ENCODE measurements at places on chromosomes 4 and X. TPM values are rescaled to one million over a fixed set of nuclear protein-coding genes. Genes with fewer than 3 reads are reported as not detected.

GRCh38 chr4:73599182-73599581, 21.1 kb downstream of the RASSF6 start:
- DNase-seq: no peak

Gene STPG2
- polyA plus RNA-seq: 0.93 TPM

DNA sequence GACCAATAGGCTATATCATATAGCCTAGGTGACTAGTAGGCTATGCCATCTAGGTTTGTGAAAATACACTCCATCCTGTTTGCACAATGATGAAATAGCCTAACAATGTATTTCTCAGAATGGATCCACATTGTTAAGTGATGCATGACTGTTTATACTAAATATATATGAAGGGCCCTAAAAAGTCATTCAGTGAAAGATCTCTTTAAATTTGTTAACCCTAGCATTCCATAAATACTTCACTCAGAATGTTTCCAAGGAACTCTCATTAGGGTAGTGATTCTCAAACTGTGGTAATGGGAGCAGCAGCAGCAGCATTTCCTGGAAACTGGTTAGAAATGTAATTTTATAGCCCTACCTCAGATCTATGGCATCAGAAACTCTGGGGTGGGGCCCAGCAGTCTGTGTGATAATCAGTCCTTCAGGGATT, 74.9 kb downstream of the PRRG1 start:
- no peak for DNase-seq

GRCh38 chrX:126237524-126237923, 71.4 kb upstream of the DCAF12L2 start:
- DNase-seq: no peak

Gene PHF8
- polyA plus RNA-seq: 28.2 TPM

Gene GPRIN3
- 6.6 TPM for polyA plus RNA-seq

DNA sequence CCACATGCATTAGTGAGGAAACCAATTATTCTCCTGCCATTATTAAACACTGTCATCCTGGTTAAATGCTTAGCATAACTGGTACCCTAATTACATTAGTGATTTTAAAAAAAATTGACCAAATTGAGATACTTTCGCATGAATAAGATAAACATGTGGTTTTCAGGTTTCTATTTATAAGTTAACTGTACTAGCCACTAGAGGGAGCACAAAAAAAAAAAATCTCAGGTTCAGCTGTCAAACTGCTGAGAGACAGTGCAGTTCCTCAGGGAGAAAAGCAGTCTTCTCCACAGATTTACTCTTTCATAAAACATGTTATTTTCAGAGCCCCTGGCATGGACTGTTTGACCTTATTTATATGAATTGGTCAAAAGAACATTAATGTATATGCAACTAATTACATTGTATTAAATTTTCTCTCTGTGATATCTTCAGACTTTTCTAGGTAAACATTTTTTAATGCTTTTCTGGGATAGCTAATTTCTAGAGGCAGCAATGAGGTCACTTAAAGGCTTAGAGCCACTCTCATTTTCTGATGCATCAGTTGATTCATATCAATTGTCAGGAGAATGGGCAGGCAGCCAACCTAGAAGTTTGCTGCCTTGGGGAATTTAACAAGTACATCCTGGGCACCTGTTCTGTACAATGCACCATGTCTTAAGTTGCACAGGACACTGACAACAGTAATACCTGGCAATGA, 167.5 kb downstream of the CDS1 start:
- peak; percentile 27 for DNase-seq

GRCh38 chr4:99117876-99118693, 26.0 kb downstream of the ADH4 start:
- no peak for DNase-seq

- no peak for DNase-seq
Observed at GRCh38 chr4:168877511-168878491, 132.3 kb downstream of the CBR4 start.

- no peak for DNase-seq
Observed at GRCh38 chrX:1434871-1435240, 17.9 kb downstream of the ASMTL start.

DNA sequence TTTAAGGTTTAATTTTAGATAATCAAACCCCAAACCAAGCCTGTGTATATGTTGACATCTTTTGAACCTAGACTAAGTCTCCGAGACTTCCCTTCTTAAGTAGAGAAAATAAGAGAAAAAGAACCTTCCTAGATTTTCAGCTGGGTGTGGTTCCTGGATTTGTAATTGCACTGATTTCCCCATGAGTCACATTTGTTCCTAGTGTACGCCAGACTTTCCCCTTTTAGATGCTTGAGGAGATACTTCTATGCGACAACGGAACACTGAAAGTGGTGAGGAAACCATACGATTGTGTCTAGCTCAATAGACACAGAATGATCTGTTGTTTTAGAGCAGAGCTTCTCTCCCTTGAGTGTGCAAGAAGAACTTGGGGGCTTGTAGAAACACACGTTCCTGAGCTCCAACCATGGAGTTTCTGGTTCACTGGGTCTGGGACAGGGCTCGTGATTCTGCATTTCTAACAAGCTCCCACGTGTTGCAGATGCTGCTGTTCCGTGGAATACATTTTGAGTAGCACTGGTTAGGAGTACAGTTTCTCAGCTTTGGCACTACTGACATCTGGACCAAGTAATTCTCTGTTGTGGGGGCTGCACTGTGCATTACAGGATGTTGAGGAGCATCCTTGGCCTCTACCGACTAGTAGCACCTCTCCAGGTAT, 87.1 kb downstream of the AMELX start:
- DNase-seq: no peak

Gene FGB
- 5.0 TPM for polyA plus RNA-seq

Gene BEX4
- polyA plus RNA-seq: 189 TPM

GRCh38 chr4:111204797-111205196, 581.9 kb upstream of the PITX2 start:
- no peak for DNase-seq

DNA sequence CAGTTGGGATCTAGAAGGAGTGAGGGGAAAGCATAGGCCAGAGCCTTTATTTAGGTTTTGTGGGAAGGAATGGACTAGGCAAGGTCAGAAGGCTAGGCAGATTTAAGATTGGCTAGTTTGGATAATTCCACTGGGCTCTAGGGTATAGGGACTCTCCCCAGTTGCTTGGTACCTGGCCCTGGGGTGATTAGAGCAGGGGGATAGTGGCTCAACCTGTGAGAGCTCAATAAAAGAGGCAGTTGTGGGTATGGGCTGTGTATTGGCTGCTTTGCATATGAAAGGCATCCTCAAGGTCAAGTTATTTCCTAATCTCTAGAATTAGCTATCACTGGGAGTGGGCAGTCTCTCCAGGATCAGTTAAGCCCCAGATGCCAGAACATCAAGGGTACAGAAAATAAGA, 61.3 kb downstream of the ZNF81 start:
- DNase-seq: no peak

Gene TMEM144
- polyA plus RNA-seq: 8.9 TPM

- no peak for DNase-seq
Observed at GRCh38 chr4:74930162-74930561, 2.8 kb upstream of the PARM1 start.

Gene L1CAM
- 48.4 TPM for polyA plus RNA-seq

Gene SPOCK3
- polyA plus RNA-seq: 17.4 TPM

DNA sequence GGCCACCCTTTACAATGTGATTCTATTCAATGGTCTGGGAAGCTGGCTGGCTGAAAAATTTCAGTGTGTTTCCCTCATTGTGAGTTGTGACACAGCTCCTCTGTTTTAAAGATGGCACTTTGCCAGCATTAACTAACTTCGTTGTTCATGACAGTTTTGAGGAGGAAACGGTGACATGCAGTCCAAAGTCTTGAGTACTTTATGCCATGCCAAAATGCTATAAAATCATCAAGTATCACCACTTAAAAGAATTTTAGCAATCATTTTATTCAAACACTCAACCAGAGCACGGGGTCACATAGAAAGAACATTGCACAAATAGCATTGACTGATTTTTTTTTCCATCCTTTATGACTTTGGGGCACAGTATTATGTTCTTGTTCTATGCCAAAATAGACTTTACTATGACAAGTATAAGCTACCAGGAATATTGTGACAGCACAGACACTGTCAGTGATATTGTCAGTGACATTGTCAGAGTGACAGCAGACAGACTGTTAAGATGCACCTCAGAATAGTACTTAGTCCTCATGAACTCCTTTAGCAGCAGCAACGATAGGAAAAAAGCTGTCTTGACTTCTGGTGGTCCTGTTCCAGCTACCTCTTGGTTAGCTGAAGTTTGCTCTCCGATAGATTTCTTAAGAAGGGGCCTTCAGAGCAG, 46.7 kb downstream of the CXCL13 start:
- no peak for DNase-seq

Gene ADGRL3
- polyA plus RNA-seq: 28.1 TPM

GRCh38 chr4:117908306-117909207, 125.7 kb upstream of the NDST3 start:
- DNase-seq: no peak

Gene PPEF2
- not detected for polyA plus RNA-seq

DNA sequence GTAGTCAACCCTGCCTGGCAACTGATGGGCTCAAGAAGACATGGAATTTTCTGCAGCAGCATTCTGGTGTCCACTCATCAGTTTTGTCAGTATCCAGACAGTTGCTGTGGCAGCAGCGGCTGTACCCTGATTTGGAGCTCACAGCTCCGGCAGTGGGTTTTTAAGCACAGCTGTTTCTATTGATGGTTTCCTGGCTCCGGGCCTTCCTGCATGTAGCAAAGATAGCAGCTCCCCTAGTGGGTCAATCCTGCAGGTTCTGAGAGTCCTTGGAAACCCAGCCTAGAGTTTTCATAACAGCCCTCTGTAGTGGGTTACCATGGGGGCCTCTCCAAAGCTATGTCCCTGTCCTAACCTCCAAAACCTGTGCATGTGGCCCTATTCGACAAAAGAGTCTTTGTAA, 84.0 kb upstream of the ATP6AP2 start:
- peak; percentile 10 for DNase-seq

GRCh38 chr4:1347410-1347864, 429 bp downstream of the UVSSA start:
- DNase-seq: peak; percentile 61

- DNase-seq: no peak
Observed at GRCh38 chr4:40875507-40876150, 125.9 kb downstream of the NSUN7 start.

- no peak for DNase-seq
Observed at GRCh38 chr4:145613566-145614232, 5.5 kb upstream of the MMAA start.

GRCh38 chr4:53912766-53913497, 151.5 kb downstream of the CHIC2 start:
- DNase-seq: no peak

- DNase-seq: no peak
Observed at GRCh38 chr4:13920111-13920875, 292.8 kb upstream of the BOD1L1 start.

DNA sequence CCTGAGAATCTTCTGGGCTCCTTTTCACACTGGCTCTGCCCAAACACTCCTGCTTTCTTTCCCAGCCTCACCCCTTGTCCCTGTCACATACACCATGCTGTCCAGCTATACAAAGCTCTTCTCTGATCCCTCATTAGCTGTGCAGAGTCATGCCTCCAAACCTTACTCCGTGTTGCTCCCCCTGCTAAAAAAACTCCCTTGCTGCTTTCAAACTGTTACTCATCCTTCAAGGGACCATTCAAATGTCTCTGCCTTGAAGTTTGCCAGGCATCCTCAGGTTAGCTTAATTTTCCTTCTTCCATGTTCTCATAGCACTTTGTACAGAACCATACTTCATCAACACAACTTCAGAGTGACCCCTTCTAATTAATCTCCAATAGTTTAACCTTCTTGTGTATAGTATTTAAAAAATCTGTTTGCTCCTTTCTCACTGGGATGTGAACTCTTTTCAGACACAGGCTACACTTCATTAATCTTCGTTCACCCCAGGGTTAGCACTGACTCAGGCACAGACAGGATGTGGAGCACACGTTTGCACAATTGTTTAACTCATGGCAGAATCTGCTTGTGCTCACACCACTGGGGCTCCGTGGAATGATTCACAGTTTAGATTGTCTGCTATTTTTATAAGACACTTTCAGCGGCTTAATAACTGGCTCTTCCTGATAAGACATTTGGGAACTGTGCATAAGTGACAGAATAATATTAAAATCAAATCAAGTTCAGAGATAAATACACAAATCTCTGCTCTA, 21.4 kb upstream of the SEL1L3 start:
- no peak for DNase-seq

DNA sequence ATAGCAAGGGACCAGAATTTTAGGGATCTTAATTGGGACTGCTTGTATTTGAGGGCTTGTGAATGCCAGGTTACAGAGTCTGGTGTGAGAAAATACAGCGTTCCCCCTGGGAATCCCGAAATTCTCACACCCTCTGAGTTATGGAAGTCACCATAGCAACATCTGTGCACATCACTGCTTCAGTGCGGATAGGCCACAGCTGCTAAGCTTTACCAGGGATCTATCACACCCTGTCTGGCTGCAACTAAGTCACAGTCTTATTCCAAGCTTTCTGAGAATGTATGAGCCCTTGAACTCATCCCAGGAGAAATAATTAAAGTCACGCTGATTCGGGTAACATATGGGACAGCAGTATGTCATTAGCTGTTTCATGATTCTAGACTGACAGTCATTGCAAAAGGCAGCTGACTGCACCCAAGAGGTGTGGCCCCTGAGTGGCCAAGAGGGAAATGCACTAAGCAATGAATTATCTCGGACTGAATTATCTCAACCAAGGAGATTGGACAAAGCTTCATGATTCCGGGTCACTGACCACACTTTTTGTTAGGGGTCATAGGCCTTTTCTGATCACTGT, 46.7 kb upstream of the BTC start:
- no peak for DNase-seq

DNA sequence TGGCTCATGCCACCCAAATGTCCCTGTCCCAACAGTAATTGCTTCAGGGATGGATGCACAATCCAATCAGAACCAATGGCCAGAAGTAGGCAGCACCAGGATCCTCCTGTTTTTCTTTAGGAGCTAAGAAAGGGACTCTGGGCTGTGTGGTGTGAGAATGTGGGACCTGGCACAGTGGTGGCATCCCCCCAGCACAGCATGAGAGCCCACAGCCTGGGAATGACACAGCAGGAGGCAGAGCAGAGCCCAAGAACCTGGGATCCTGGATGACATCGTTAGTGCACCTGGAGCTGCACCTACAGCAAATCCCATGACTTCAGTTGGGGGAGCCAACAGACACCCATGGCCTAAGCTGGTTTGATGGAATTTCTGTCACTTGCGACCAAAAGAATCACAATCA, 70.7 kb upstream of the C4orf50 start:
- no peak for DNase-seq

DNA sequence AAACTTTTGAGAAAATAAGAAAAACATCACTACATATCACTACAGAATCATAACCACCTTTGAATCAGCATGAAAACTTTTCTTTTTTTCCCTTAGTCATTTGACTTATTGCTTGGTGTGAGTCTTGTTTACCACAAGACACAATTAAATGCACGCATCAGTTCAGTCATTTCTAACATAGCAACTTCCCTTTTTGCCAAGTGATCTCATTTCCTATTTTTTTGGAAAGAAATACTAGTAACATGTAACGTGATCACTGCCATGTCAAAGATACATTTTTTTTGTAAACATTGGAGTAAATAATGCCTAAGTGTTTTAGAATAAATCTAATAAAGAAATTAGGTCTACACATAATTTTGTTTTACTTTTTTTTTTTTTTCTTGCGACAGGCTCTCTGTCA, 5.1 kb upstream of the CXCL8 start:
- no peak for DNase-seq

Gene F11
- 2.9 TPM for polyA plus RNA-seq
